ENCODE measurements at places on chromosomes 1 and 21.

GRCh38 chr1:230401101-230401500 is 25.0 kb downstream of the PGBD5 start:
- DNase-seq = no peak

GRCh38 chr1:189971656-189972055 is 506.0 kb downstream of the BRINP3 start:
- DNase-seq = no peak

- no peak for DNase-seq
Observed at GRCh38 chr1:39145331-39145965, 59.0 kb upstream of the MACF1 start.

- DNase-seq = no peak
Observed at GRCh38 chr1:102434421-102434820, 437.7 kb upstream of the OLFM3 start.

DNA sequence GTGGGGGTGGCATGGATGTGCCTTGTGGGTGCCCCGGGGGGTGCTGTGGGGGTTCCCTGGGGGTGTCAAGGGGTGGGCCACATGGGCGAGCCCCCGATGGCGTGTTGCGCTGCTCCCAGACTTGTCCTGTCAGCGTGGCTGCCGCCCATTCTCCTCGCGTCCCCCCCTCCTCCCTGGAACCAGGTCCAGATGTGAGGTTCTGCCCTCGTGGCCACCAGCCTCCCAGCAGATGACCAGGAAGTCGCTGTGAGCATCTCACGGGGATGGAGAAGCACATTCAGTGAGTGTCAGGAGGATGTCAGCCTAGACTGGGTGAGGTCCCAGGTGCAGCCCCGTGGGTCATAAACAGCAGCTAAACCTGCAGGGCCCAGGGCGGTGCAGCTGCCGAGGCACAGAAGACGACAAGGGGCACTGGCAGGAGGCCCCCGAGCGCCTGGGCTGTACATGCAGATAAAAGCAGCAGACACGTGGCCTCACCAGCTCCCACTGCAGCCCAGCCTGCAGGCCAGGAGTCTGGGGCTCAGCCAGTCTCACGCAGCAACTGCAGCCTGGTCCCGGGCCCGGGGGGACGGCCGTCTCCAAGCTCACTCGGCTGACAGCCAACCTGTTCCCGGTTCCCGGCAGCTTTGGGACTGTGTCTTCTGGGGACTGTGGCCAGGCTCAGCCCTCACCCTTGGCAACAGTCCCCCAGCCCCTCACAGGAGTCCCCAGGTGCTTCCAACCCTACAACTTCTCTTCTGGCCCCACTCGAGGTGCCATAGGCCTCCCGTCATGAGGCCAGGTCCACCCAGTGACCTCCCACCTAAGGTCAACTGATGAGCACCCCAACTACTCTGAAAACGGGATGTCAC is 17.5 kb upstream of the COL6A2 start:
- DNase-seq = peak; percentile 62

GRCh38 chr21:44868707-44869106 is 4.8 kb downstream of the PTTG1IP start:
- no peak for DNase-seq

DNA sequence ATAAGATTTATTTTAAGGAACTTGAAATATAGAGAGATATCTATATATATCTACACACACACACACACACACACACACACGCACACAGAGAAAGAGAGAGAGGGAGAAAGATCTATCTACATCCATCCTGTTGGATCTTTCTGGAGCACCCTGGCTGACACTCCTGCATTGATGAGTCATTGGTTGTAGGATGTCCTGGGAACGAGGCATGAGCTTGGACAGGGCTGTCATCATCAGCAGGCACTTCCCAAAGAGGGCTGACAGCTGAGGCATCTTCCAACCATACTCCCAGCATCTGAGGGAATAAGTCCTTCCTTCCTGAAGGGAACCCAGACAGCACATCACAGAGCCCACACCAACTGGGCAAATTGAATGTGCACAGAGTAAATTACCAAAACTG is 99.1 kb upstream of the ERG start:
- DNase-seq = peak; percentile 37

- DNase-seq = no peak
Observed at GRCh38 chr1:153324912-153325311, 12.2 kb upstream of the PGLYRP3 start.

- peak; percentile 45 for DNase-seq
Observed at GRCh38 chr1:46691997-46692790, 20.5 kb downstream of the TEX38 start.

DNA sequence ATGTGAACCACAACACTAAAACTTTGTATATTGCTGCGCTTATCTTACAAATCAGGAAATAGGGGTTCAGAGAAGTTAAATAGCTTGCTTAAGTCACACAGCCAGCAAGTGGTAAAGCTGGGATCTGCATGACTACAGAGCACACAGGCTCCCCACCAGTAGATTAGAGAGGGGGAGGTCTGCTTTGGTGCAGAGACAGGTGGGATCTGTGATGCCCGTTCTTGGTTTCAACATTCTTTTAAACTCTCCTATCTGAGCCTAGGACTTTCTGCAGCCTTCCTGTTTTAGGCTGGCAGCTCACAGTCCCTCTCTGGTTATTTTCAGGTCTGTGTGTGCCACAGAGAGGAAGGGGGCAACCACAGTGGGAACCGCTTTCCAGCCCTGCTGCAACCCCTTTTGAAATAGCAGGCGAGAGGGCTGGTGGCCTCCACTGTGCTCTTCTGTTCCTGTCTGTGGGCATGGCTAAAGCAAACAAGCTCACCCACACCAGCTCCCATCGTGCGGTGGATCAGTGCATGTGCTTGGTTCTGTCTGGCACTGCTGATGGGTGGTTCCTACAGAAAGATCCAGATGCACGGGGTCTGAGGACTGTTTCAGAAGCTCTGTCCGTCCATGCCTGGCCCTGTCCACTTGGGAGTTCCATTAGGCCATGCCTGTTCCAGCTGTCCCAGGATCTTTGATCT is 1.7 kb upstream of the IL6R start:
- no peak for DNase-seq

DNA sequence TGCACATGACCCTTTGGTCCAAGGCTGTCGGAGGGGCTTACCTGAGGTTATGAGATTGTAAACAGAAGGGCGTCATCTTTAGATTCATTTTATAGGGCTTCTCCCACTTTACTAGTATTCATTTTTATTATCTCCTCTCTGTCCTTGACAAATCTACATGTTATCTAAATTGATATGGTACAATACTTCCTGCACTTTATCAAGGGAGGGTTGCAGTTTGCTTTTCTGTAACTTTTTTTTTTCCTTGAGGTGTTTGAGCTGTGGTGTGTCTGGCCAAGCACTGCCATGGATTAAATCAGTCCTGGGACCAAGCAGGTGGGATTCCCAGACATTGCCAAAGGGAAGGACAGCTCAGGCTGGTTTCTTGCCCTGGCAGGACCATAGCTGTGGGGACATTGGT is 32.0 kb upstream of the B3GALT5 start:
- DNase-seq = no peak

DNA sequence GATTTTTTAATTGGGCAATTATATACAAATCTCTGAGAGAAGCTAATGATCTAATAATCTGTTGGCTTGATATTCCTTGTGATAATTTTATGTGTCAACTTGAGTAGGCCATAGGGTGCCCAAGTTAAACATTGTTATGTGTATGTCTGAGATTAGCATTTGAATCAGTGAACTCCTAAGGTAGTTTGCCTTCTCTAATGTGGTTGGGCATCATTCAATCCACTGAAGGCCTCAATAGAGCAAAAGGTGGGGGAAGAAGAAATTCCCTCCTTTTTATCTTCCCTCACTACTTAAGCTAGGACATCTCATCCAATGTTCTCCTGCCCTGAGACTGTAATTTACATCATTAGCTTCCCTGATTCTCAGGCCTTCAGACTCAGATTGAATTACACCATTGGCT is 394.5 kb downstream of the LMO4 start:
- no peak for DNase-seq

GRCh38 chr1:210707300-210708240 is 378.9 kb downstream of the HHAT start:
- DNase-seq = no peak

DNA sequence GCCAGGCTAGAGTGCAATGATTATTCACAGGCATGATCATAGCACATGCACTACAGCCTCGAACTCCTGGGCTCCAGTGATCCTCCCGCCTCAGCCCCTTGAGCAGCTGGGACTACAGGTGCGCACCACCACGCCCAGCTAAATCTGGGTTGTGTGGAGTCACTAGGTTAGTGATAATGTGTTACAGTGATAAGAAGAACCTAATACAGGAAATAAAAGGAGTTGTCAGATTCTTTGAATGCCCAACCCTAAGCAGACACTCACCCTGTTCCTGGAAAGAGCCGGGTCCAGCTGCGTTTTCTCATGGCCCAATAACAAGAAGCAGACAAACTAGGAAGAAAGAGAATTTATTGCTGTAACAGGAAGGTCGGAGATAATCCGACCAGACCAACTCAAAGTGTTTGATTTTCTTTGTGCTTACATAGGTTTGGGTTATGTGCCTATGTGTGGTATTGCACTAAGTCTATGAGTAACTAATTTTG is 8.8 kb downstream of the IFNGR2 start:
- DNase-seq = no peak

DNA sequence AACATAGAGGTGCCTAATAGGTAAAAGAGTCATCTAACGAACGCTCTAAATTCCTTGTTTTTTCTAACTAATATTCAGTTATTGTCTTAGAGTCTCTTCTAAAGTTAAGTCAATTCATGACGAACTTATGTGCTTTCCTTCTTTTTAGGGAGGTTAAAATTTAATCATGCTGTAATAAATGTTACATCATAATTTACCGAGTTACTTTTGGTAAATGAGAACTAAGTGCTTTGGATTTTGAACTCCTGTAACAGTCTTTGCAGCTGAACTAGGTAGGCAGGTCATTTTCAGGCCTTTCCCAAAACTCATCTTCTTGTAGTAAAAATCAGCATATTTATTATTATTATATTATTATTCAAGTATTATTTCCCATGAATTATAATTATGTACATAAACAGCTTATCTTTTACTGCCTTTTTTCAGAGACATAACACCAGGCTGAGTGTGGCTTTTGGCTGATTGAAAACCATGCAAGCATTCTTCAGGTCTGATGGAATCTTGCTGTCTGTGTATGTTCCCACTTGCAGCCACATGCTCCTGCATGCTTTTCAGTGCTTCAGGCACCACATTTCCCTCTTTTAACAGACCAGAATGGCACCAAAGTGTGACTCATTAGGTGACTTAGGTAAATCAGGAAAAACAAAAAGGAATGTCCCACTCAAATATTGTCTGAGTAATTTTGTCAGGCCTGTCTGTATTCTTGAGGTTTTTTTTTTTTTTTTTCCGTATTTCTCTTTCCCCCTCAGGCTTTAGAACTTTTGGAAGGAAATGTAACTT is 81.0 kb upstream of the CD55 start:
- DNase-seq = peak; percentile 54

GRCh38 chr1:190175320-190175719 is 302.3 kb downstream of the BRINP3 start:
- DNase-seq = peak; percentile 14

DNA sequence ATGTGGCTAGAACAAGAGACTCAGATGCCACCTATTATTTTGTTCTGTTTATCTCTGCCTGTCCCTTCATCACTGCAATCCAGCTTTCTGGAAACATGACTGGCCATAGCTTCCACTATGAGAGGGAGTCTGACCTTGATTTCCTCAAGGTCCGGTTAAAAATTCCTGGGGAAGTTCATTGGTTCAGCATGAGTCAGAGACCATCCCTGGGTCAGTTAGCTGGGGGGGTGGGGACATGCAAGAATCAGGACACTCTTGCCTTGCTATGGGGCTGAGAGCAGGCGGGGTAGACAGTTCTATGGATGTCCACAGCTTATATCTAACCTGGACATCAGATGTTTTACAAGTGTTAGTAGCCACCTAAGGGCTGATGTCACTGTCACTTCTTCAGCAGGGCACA is 81.1 kb downstream of the TENT5C start:
- peak; percentile 62 for DNase-seq

All from fibroblast of upper back skin (primary cell).